ENCODE measurements at places on chromosomes 1 and 21.

GRCh38 chr1:70809069-70809468 lies 238.5 kb downstream of the PTGER3 start:
- DNase-seq = no peak

GRCh38 chr1:58812926-58813325 lies 29.1 kb upstream of the JUN start:
- DNase-seq = no peak

DNA sequence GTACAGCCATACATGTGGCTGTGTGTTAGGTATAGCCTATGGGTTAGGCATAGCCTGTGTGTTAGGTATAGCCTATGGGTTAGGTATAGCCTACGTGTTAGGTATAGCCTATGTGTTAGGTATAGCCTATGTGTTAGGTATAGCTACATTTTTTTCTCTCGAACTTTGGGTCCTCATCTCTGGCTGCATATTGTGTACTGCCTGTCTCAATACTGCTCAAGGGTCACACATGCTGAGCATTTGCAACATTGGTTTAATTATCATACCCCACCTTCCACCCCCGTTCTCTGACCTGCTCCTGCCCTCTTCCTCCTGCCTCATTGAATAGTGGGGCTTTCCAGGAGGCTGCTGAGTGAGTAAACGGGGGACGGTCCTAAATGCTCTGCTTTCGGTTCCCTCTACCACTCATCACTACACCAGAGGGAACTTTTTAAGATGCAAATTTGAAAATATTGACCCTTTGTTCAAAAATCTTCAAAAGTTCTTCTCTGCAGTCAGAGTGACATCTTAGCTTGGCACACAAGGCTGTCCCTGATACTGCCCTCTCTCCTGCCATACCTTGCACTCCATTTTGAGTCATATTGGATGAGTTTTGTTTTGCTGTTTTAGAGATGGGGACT lies 17.8 kb downstream of the OR2B11 start:
- DNase-seq = no peak

- DNase-seq = no peak
These were observed at the start of gene RIPPLY3 for GRCh38 chr21:37006486-37007291. Gene RIPPLY3 (plus strand): TSS chr21:37006702. CDS start chr21:37006773, 71 bp downstream.

GRCh38 chr1:23463286-23463685 lies 20.7 kb downstream of the ASAP3 start:
- no peak for DNase-seq

- no peak for DNase-seq
These were observed 19.1 kb downstream of the DIP2A start for GRCh38 chr21:46477765-46478164.

GRCh38 chr1:230316864-230317745 lies 109.0 kb downstream of the PGBD5 start:
- no peak for DNase-seq

DNA sequence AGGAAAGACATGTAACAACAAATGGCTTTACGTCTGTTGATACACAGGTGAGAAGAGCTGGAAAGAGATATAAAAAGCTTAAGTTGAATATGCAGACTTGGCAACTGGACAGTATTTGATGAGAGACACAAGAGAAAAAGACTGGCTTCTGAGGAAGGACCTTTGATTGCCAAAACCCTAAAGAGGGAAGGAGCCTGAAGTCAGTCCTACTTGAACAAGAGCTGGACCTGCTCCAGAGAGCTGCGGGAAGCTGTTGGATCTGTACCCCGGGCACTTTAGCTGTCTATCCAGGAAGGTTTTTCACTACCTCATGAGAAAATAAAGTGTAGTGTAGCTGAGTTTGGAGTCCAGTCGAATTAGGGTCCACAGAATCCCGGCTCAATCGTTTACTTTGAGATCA lies 25.3 kb upstream of the LRRC8B start:
- DNase-seq = peak; percentile 22

DNA sequence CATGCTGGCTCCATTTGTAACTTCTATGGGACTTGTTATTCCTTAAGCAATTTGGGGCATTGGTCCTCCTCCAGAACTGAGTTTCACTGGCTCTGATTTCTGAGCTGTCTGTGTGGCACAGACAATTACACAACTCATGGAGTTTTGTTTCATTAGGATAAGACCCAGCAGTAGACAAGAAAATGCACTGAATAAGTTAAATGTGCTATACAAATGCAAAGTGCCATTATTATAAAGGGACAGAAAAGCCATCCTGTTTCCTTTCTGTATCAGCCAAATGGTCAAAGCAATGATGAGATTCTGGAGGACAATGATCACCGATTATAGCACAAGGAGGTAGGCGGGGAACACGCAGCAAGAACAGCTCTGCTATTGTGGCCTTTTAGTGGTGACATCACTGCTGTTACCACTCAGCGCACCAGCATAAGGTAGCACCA lies 81.9 kb downstream of the CNIH3 start:
- no peak for DNase-seq

GRCh38 chr1:112011202-112011601 lies 21.7 kb upstream of the KCND3 start:
- DNase-seq = peak; percentile 36

- no peak for DNase-seq
These were observed 62.8 kb upstream of the COA6 start for GRCh38 chr1:234310460-234310817.

- DNase-seq = no peak
These were observed 74.6 kb downstream of the RUNX3 start for GRCh38 chr1:24855474-24855873.

DNA sequence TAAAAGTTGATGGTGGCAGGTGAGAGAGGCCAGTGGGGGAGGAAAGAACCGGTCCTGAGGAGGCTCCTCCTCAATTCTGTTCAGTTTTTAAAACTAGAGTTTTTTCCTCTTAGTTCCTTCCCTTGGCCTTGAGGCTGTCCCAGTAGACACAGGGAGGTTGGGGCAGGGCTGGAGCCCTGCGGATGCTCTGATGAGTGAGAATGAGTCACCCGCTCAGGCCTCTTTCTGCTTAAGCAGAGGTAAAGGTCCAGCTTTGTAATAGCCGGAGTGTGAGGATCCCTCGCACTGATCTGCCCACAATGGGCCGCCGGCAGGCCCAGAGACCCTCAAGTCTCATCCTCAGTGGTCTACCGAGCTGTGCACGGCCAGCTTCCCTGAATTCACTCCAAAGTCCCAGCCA lies 49.6 kb upstream of the IRF2BP2 start:
- no peak for DNase-seq

DNA sequence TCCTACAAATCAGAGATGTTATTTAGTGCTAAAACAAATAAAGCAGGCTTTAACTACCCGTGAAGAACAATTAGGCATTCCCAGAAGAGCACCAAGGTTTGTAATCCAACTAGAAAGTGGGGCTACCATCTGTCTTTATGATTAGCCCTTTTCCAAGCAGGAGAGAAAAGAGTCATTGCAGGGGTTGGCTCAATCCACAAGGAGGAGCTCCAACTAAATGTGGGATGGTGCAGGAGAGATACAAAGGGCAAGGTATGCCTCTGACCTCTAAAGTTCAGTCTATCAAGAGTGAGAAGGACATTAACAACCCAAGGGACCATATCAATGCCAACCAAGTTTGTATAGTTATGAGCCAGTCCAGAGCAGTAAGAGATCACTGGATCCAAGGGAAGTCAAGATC lies 382.7 kb upstream of the DUSP10 start:
- DNase-seq = no peak

DNA sequence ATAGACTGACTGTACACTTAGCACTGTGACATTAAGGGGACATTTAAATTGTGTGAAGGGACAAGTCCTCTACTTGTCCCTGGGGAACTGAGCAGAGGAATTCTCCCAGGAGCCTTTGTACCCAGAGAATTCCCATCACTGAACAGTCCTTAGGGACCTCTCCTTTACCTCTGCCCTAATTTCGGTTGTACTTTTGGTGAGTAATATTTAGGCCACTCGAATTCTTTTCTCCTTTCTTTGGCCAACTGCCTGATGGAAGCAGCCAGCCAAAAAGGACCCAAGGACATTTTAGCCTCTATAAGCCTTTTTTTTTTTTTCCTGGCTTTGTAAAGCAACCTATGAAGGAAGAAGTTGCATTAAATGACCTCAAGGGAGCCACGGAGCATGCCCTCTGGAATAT lies 71.5 kb downstream of the NR5A2 start:
- DNase-seq = no peak

- DNase-seq = no peak
These were observed 161.3 kb upstream of the C1orf21 start for GRCh38 chr1:184225283-184226099.

All from uterus (tissue), 4 donors.